ENCODE measurements at places on chromosomes 1 and 21. TPM values are rescaled to one million over a fixed set of nuclear protein-coding genes. Genes with fewer than 3 reads are reported as not detected.
A peak's percentile ranks its signal among the peaks of the same experiment; 100 is the strongest.

Gene SPATA46
- not detected for total RNA-seq

- no peak for DNase-seq
These were observed 42.8 kb downstream of the CLDN14 start for GRCh38 chr21:36436829-36437744.

DNA sequence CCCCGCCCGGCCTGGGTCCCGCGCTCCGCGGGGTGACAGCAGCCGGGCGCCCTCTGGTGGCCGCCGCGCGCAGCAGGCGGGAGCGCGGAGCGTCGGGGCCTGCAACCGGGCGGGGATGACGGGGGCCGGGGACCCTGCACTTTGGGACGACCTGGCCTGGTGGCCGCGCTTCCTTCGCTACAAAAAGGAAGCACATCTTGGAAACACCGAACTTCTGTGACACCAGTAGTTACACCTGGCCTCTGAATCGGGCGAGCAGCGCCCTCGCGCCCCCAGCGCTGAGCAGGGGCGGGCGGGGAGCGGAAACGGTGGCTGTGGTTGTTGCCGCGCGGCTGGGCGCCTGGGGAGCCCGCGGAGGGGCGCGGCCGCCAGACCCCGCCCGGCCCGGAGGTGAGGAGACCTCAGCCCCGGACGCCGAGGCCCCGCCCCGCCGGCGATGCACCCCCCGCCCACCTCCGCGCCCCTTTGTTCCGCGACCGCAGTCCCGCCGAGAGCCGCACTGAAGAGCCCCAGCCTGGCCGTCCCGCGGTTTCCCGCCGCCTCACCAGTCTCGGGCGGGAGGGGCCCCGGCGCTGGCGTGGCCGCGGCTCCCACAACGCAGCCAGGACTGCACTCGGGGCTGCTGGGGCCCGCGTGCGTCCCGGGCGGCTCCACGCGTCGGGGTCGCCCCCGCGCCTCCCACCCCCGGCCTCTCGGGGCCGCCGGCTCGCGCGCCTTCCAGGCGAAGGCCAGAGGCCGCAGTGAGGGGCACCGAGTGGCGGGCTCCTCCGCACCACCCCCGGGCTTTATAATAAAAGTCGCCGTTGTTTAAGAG, 59.3 kb downstream of the H3-3A start:
- DNase-seq, result peak; percentile 88

GRCh38 chr1:152613511-152613910, at the start of gene LCE3B:
TSS of gene LCE3B (plus strand) at chr1:152613811. CDS start at chr1:152613811, 0 bp downstream.
- no peak for DNase-seq

Gene ARHGAP29
- 66.5 TPM for total RNA-seq

GRCh38 chr1:107935396-107936064, 29.4 kb downstream of the VAV3 start:
- no peak for DNase-seq

DNA sequence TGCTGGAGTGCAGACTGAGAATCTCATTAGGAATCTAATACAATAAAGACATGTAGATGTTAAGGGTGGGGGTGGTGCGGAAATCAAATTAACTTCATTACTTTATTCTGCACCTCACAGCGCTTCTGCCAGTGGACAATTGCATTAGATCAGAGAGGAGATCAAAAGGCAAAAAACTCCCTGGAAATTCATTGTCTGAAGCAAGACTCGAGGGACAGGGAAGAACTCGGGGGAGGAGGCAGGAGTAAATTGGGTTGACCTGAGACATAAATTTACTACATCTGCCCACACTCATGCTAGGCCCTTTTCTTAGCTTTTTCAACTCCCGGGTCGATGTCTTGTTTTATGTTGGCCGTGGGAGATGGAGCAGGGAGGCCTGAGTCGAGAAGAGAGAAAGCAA, 315.4 kb downstream of the SPATA17 start:
- DNase-seq, result no peak

Gene APCS
- total RNA-seq, result not detected

Gene LCE1B
- total RNA-seq, result not detected

- no peak for DNase-seq
These were observed 21.9 kb downstream of the NVL start for GRCh38 chr1:224308064-224308463.

Gene LMOD1
- total RNA-seq, result 38.3 TPM

DNA sequence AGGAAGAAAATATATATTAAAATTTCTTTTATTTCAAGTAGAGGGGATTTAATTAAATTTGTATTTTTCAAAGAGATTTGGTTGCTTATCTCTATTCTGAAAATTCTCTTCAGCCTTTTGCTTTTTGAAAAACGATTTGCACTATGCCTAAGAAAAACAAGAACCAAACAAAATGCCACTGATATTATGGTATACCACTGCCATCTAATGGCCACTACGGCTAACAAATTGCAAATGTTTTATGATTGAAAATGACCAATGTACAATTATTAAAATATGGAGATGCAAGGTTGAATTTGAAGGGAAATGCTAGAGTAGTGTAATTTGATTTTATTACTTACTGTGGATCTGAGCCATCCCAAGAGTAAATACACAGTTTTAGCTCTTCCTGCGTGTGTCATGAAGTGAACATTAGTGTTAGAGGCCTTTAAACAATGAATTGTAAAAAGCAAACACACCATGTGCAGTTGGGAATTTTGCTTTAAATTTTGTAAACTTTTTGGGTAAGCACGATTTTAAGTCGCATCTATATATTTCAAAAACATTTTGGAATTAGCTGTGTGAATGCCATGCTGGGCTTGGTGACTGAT, 137.4 kb upstream of the USP25 start:
- no peak for DNase-seq

Gene ZNF695
- not detected for total RNA-seq

GRCh38 chr1:3459051-3459908, 4.8 kb downstream of the ARHGEF16 start:
- DNase-seq, result no peak

Gene FOXD3
- not detected for total RNA-seq
